ENCODE measurements at places on chromosomes 6 and 20.

GRCh38 chr6:82645536-82646230 is 282.1 kb downstream of the TPBG start:
- DNase-seq: no peak

DNA sequence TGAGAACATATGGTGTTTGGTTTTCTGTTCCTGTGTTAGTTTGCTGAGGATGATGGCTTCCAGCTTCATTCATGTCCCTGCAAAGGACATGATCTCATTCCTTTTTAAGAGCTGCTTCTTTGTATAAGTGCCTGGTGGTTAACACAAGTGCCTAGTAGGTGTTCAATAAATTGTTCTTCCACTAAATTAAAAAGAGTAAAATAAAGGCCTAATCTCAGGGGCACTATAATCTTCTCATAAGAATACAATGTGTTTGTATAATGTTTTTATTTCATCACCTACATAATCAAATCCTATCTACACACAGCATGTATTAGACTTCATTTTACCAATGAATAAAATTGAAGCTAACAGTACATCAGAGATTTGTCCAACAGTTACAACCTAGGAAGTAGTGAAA is 252.7 kb downstream of the KHDC1L start:
- DNase-seq: no peak

- peak; percentile 74 for DNase-seq
Observed at GRCh38 chr20:40689943-40690835, 1.2 kb upstream of the MAFB start.

GRCh38 chr6:70236343-70236742 is 66.5 kb downstream of the COL9A1 start:
- no peak for DNase-seq
